GM12891 (cell line): ENCODE measurements at places on chromosomes 3 and 15.

DNA sequence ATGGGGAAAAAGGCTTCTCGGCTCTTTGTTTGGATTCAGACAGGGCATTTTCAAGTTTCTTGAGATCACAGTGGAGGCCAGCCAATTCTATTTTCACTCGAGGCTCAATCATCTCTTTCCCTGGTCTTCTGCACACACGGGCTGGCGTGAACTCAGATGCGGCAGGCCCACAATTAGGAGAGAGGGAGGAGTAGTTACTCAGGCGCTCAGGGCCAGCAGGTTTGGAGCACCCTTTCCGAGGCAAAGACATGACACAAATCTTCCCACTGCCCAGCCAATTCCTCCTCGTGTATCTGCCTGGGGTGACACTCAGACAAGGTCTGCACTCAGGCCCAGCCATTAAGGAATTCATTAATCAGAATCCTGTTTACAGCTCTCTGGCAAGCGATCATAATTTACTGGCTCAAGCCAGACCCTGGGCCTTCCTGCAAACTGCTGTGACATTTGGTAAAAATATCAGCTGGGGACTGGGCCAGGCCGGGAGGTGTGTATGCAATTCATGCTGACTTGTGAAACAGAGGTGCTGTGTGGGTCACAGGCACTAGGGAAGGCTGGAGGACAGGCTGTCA, 68.1 kb upstream of the TLE3 start:
- no peak for DNase-seq

- DNase-seq = peak; percentile 14
These were observed 42.9 kb upstream of the PLCL2 start for GRCh38 chr3:16841904-16842271.

DNA sequence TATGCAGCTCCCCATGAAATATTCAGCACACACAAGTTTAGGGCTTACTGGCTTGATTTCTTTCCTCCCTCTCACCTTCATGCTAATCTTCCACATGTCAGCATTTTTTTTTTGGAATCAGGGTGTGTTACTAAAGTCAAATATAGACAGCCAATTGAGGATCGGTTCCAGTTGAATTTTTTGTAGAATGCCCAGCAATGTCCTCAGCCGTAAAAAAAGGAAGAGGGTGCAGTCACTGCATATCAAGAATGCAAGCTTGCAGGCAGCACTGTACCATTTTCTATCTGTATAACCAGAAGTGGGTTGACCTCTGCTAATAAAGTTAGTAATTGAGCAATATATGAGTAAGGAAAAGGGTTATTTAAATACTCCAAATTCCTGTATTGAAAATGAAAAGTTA, 51.4 kb upstream of the CHMP2B start:
- no peak for DNase-seq

GRCh38 chr3:93867425-93867824, 106.3 kb downstream of the PROS1 start:
- DNase-seq = no peak

GRCh38 chr3:35528728-35529127, 110.6 kb upstream of the ARPP21 start:
- no peak for DNase-seq

DNA sequence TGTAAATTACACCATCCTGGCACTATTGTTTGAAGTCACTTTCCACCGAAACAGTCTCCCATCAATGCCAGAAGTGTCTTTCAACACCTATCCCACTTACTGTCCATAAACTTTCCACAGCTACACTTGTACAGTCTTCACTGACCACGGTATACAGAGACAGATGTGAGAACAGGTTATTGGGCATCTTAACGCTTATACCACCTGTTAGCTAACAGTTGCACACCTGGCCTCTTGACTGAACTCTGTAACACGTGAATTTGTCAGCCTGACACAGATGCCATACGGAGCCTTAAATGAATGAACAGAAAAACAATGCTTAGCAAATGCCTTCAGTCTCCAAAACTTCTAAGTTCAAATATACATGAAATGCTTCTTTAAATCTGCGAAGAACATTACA, 440.5 kb downstream of the SHQ1 start:
- DNase-seq = no peak

- no peak for DNase-seq
These were observed 53.1 kb downstream of the SLC4A7 start for GRCh38 chr3:27431116-27431515.
